Naive thymus-derived CD8-positive, alpha-beta T cell (primary cell): ENCODE measurements at places on chromosomes 5 and 9. TPM values are rescaled to one million over a fixed set of nuclear protein-coding genes. Genes with fewer than 3 reads are reported as not detected.

DNA sequence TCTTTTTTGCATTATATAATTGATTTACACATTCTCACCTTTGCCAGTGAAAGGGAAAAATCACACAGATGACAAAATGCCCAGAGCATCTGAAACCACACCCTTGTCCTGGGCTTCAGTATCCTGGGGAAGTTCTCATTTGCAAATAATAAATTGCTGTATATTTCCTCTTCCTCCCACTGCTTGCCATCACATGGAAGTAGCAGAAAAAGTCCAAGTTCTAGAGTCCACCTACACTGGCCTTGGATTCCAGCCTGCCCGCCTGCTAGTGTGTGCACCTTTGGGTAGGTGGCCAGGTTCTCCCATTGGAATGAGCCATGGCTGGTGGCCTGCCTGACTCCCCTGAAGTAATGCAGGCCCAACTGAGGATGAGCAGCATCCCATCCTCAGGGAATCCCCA is 149.4 kb downstream of the GADD45G start:
- DNase-seq: no peak

DNA sequence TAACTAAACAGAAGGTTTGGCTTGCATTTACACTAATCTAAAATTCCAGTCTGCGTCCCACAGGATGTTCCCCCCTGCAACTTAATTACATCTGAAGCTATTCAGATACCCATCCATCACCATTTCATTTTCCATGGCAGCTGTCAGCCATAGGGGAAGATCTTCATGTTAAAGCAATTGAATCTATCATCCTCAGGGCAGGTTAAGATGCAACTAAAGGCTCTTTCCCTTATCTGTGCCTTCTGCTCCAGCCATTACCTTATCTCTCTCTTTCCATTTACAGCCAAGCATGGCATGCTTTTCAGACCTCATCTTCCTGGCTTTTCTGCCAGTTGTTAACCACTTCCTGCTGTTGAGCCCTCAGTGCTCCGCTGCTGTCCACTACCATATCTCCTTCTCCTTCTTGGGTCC is 15.8 kb upstream of the HACD4 start:
- DNase-seq: no peak

GRCh38 chr5:180074462-180074861 is 2.9 kb upstream of the RNF130 start:
- DNase-seq: no peak

DNA sequence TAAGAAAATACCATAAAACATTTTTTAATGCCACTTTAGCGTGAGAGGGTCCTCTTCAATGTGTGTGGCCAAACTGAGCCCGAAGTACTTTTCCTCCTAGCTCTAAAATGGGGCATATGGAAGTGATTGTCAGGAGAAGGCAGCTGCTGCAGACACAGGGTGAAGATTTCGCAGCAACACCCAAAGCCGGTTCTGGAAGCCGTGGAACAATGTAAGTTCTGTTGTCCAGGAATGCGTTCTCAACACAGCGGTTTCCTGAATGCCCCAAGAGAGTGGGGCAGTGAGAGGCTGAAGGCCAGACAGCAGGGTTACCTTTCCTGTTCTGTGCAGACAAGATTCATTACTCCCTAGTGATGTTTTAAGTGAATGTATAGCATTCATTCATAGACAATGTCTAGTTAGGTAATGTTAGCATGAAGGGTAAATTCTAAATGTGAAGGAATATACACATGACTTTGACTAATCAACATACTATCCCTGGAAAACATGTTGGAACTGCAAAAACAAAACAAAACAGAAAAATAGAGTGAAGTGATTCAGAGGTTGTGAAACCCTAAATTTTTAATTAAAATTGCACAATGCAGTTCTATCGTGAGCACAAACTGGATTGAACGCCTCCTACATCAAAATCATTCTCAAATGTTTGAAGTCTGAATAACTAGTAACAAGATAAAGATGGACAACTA is 197.0 kb upstream of the SEMA6A start:
- DNase-seq: no peak

- DNase-seq: no peak
Observed at GRCh38 chr5:167969998-167970397, 321.4 kb upstream of the WWC1 start.

DNA sequence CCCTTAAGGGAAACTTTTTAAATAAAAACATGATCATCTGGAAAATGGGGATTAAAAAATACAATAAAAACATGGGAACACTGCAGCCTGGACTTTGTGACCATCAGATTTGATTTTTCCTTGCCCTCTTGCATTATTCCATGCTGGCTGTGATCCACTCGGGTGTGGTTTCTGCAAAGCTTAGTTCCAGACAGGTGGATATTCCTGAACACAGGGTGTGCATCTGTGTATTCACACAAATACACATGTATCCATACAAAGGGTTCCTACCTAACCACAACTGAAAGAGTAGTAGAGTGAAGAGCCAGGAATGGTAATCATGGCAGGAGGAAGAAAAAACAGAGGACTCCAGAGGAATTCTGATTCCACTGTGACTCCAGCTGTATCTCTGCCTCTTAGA is 178.2 kb downstream of the PAM start:
- DNase-seq: no peak

DNA sequence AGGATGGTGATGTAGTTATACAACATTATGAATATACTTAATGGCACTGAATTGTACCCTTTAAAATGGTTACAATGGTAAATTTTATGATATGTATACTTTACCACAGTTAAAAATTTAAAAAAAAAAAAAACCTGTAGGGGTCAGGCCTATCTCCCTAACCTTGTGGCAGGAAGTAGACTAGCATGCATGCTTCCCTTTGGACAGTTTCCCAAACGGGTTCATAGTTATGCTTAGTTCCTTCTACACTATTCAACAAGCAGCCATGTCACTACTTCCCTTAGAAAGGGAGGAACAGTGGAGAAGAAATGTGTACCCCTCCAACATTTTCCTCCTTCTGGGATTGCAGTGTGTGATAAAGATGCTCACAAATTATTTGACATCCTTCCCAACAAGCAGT is 32.5 kb downstream of the IDNK start:
- no peak for DNase-seq

Gene JADE2
- 262 TPM for total RNA-seq

Gene TICAM2
- total RNA-seq: 1.5 TPM

Gene DAPK1
- total RNA-seq: 0.55 TPM
